ENCODE measurements at places on chromosomes 3 and 15. TPM values are rescaled to one million over a fixed set of nuclear protein-coding genes. Genes with fewer than 3 reads are reported as not detected.

DNA sequence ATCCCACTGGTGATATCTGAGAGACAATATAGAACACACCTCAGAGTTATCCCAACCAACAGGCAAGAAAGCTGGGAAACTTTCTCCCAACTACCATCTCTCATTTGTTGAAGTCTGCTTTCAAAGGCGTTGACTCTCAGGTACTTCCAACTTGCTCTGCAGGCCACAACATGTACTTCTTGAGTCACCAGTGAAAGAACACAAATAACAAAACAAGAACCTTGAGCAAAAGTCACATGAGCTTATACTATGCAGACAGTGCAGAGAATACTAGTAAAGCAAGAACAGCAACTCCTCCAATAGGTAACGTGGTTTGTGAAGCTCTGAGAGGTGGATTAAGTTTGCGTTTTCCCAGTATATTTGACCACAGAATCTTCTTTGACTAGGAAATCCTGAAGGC lies 20.6 kb downstream of the SNTN start:
- no peak for DNase-seq

DNA sequence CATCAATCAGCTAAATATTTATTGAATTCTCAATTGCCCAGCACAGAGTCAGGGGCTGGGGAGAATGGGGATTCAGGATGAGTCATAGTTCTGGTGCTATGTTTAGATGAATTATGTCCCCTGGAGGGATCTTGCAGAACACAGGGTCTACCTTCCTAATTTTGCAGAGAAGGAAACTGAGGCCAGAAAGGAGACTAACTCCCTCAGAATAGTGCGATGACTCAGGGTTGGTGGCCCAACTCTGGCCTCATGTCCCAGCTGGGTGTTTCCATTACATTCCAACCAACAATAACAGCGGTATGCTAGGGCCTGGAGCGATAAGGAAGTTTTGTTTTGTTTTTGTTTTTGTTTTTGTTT lies 270.9 kb downstream of the TLE3 start:
- no peak for DNase-seq

DNA sequence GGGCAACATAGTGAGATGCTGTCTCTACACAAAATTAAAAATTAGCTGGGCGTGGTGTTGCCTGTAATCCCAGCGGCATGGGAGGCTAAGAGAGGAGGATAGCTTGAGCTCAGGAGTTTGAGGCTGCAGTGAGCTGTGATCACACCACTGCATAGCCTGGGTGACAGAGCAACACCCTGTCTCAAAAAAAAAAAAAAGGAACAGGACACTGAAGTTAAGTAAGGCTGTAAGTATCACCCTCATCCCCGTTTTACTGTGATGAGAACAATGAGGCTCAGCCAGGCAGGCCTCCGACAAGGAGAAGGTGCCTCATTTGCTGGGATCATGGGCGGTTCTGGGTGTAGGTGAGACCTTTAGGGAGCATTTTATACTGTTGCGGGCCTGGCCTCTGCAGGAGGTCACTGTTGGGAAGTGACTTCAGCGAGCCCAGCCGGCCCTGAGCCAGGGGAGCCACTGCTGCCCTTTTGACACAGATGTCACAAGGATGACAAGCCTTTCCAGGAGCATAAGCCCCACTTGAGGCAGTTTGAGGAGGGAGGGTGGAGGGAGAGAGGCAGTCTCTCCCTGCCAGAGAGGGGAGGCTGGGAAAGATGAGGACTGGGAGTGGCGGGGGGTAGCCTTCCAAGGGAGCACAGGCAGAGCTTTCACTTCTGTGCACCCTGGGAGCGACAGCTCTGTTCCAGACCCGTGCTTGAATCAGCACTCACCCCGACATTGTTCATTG lies 30.8 kb downstream of the IRAK2 start:
- no peak for DNase-seq

DNA sequence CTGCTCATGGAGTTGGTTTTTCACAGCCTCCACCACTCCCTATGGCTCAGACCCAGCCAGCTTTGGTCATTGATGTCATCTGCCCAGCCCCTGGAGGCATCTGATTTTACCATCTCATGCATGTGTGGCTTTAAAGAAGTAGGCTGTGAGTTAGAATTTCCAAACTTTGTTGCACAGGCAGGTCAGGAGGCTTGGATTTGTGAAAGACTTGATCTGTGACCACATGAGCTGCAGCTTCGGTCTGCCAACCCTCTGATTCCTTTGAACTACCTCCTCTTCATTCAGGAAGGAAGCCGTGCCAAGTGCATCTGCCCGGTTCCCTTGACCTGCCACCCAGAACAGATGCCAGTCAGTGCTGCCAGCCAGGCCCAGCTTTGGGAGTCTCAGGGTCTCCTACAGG lies 9.2 kb downstream of the CTXND1 start:
- DNase-seq = no peak

GRCh38 chr15:65824031-65824743 lies 32.1 kb upstream of the DENND4A start:
- DNase-seq = peak; percentile 47

GRCh38 chr15:75625542-75626347 lies at the start of gene SNUPN:
TSS of gene SNUPN (minus strand) at chr15:75625725. CDS start at chr15:75621051, 4,674 bp downstream.
- DNase-seq = peak; percentile 99

Gene C3orf22
- total RNA-seq = not detected

Gene ILDR1
- 1.1 TPM for total RNA-seq

Gene MAP6D1
- total RNA-seq = 1.7 TPM

Gene CCR8
- total RNA-seq = not detected
